NCI-H1092 treated with DMSO at 0.1 percent for 48 hours (cell line): ENCODE measurements at places on chromosomes 16 and 17.

GRCh38 chr17:59369031-59369975 is 37.8 kb downstream of the YPEL2 start:
- DNase-seq, result no peak

DNA sequence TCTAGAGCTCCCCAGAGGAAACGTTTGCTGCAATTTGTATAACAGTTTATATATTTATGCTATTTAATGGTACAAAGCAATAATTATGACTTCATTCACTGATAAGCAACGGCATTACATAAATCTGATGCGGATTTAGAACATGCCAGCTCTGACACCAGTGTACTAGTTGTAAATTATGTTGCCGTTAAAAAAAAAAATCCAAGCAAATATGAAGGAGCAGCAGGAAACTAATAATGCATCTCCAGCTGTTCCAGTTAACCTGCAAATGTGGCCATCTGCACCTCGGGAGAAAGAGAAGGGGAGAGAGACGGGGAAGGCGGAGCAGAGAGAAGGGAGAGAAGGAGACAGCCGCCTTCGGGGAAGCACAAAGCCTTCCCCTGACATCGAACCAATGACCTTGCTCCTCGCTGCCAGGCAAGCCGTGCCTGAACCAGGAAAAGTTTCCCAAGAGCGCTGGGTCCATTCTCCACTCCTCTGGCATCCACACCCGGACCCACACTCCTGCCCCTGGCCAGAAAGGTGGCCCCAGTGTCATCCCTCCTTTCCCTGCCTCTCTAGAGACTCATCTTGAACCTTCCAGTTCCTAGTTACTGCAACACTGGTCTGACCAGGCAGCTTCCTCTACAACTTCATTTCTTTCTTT is 174.8 kb downstream of the C16orf78 start:
- no peak for DNase-seq

DNA sequence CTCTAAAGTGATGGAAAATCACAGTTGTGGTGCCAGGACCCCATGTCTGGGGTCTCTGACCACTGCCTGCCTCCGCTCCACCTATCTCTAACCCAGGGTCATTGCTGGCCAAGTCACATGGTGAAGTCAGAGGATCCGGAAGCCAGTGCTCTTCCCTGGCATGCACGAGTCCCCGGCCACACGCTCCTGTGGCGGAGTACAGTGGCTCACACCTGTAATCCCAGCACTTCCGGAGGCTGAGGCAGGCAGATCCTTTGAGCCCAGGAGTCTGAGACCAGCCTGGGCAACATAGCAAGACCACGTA is 21.5 kb upstream of the RBFOX3 start:
- no peak for DNase-seq

DNA sequence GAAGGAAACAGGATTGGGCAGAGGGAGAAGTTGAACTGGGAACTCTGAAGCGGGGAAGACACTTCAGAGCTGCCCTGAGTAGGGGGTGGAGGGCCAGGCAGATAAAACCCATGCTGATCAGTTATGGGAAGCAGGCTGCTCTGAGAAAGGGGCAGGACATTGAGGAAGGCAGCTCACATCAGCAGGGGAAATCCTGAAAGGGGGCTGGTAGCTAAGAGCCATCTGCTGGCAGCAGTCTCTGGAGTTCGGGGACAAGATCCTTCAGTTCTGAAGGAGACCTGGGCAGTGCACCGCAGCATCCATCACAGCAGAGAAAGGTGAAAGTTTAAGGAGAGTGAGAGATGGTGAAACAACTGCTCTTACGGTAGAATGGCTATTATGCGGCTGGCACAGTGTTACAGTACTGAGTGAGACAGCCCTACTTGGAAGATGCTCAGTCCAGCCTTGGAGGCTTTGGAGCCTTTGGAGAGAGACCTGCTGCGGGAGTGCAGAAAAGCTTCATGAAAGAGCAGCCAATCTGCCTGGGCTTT is 5.4 kb upstream of the KIF18B start:
- DNase-seq, result no peak
